Central memory CD8-positive, alpha-beta T cell (primary cell): ENCODE measurements at places on chromosomes 6 and 20.

DNA sequence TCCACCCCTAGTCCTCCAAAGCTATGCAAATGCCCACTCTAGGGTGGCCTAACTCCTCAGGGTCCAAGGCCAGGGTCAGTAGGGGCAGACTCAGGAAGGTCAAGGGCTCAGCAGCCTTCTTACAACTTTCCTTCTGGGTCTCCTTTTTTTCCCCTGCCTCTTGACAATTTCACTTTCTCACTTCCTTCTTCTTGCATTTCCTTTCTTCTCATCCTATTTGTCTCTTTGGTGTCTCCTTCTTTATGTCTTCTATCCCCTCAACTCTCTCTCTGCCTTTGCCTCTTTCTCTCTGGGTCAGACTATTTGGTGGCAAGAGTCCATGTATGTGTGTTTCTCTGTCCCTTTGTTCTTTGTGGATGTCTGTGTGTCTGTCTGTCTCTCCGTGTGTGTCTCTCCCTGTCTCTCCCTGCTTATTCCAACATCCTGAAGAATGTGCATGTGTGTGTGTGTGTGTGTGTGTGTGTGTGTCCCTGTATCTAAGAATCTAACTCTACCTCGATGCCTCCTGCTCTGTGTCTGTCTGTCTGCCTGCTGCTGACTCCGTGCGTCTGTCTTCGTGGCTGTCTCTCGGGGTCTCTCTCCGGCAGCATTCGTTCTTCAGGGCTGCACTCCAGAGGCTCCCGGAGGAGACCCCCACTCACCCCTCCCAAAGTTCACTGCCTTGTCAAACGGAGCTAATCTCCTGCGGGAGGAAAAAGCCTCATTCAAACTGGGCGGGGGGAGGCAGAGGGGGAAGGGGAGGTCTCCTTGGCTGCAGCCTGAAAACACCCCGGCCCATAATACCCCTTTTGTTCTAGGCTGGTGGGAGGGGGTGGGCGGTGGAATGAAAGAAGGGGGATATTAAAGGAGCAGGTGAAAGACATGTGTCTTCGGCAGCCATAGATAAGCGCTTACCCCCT, 51.7 kb upstream of the FOXP4 start:
- H3K27me3 ChIP-seq, result peaks cover 34% of the 10 kb centered on the region
- DNase-seq, result no peak
- no peaks in the 10 kb centered on the region for H3K36me3 ChIP-seq

DNA sequence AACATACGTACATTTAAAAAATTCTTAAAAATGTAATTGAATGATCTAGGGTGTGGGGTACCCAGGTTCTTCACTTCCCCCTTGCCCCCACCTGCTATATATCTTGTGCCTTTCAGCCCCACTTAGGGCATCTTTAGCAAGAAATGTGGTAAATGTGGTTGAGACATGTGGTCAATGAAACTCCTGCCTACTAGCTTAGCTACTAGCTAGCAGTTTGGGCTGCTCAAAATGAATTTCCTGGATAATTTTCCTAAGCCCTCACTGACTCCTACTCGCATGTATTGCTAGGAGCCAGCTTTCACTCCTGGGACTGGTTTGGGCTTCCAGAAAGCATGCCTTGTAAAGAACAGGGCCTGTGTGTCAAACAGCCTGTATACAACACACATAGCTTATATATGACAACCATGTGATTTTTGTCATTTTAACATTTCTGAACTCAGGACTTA, 257.3 kb downstream of the ATXN1 start:
- no peaks in the 10 kb centered on the region for H3K27me3 ChIP-seq
- DNase-seq, result no peak
- H3K27ac ChIP-seq, result peak overlapping the region; percentile 85

DNA sequence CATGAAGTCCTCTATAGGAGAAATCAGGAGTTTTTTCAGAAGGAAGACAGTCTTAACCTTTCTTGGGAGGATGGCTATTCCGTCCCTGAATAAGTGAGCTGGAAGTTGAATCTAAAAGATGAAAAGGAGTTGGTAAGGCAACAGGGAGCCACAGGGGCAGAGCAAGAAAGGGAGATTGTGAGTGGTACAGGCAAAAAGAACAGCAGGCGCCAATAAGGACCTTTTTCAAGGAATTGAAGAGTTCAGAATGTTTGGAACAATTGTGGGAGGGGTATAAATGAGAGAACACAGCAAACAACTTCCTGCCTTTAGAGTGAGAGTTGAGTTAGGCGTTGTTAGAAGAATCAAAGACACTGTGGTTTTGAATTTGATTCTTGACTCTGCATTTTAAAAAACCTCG, 1003.7 kb downstream of the EPHA7 start:
- H3K4me3 ChIP-seq, result no peak overlapping the region
- DNase-seq, result no peak
- no peak overlapping the region for H3K27ac ChIP-seq
- no peaks in the 10 kb centered on the region for H3K36me3 ChIP-seq

DNA sequence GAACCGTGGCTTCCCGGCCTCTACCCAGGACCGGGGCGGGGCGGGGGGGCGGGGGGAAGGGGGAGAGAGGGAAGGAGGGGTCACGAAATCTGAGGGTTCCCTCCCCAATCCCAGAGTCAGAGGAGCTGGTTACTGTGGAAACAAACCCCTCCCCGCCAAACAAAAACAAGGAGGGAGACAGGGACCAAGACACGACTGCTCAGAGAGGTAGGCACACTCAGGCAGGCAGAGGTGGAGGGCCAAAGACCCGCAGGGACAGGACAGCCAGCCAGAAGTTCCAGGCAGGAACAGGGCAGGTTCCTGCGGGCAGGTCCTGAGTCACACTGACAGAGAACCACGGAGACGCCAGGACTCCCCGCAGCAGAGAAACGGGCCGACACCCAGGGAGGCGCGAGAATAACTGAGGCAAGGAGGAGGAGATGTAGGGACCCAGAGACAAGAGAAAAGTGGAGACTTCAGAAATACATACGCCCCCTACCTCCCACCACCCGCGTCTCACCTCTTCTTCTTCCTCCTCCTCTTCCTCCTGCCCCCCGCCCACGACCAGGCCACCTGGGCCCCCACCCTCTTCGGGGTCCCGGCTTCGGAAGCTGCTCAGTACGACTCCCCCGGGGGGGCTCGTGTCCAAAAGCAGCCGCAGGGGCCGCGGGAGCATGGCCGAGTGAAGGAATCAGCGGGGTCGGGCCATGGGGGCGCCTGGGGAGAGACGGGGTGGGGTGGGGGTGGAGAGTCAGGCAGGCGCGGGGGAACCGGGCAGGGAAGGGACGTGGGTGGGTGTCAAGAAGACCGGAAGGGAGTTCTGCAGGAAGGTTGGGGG, 578 bp downstream of the RGL2 start:
- peak overlapping the region; percentile 98 for H3K27ac ChIP-seq
- H3K27me3 ChIP-seq, result no peaks in the 10 kb centered on the region
- peaks cover 52% of the 10 kb centered on the region for H3K36me3 ChIP-seq
- H3K4me1 ChIP-seq, result peaks cover 47% of the 10 kb centered on the region

DNA sequence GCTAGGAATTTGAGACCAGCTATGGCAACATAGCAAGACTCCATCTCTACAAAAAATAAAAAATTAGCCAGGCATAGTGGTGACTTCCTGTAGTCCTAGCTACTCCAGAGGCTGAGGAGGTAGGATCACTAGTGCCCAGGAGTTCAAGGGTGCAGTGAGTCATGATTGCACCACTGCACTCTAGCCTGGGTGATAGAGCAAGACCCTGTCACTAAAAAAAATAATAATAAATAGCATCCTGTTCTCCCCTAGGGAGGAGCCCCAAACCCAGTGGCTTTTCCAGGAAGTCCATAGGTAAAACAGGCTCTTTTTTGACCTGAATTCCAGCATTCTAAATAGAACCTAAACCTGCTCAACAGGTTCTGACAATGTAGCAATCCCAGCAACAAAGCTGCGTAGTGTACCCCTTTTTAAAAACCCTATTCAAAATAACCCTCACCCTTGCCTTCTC, 192.0 kb downstream of the ALDH8A1 start:
- no peak overlapping the region for H3K27ac ChIP-seq
- no peaks in the 10 kb centered on the region for H3K4me1 ChIP-seq
- no peaks in the 10 kb centered on the region for H3K36me3 ChIP-seq
- H3K27me3 ChIP-seq, result peaks cover 24% of the 10 kb centered on the region

DNA sequence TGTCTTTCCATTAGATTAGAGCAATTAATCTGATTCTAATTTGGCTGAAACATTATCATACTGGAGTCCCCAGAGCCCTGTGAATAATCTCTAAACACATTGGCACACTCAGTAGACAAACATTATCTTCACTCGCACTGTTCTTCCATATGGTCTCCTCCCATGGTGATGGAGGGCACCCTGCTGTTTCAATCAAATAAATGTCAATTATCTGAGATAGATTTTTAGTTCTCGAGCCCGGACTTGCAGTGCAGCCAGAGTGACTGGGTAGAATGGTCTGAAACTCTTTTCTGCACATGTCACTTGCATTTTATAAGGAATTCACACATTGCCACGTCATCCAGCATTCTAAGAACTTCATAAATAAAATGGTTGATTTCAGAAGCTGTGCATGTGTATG, 90.6 kb upstream of the MAP3K7 start:
- H3K36me3 ChIP-seq, result no peaks in the 10 kb centered on the region
- no peak overlapping the region for H3K27ac ChIP-seq

DNA sequence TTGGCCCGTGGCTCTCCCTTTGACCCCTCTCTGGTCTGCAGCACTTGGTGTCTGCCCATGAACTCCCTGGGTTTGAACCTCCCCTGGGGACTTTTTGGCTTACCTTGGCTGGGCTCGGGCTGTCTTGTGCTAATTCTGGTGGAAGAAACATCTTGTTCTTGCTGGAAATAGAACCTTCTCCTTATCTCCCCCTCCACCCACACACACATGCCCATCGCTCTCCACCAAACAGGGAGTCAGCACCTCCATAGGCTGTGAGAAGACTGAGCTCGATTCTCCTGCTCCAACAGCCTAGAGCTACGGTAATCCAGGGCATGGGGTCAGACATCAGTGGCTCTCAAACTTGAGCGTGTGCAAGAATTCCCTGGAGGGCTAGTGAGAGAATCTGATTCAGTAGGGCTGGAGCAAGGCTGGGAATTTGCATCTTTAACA, 114.4 kb upstream of the SLC22A23 start:
- peaks cover 1% of the 10 kb centered on the region for H3K36me3 ChIP-seq
- no peak for DNase-seq
- no peak overlapping the region for H3K27ac ChIP-seq
- H3K4me1 ChIP-seq, result no peaks in the 10 kb centered on the region
- peaks cover 30% of the 10 kb centered on the region for H3K27me3 ChIP-seq

- H3K4me1 ChIP-seq, result no peaks in the 10 kb centered on the region
- H3K4me3 ChIP-seq, result no peak overlapping the region
- no peak overlapping the region for H3K27ac ChIP-seq
- DNase-seq, result no peak
Observed at GRCh38 chr20:26218301-26218700, 521.6 kb upstream of the ZNF337 start.

DNA sequence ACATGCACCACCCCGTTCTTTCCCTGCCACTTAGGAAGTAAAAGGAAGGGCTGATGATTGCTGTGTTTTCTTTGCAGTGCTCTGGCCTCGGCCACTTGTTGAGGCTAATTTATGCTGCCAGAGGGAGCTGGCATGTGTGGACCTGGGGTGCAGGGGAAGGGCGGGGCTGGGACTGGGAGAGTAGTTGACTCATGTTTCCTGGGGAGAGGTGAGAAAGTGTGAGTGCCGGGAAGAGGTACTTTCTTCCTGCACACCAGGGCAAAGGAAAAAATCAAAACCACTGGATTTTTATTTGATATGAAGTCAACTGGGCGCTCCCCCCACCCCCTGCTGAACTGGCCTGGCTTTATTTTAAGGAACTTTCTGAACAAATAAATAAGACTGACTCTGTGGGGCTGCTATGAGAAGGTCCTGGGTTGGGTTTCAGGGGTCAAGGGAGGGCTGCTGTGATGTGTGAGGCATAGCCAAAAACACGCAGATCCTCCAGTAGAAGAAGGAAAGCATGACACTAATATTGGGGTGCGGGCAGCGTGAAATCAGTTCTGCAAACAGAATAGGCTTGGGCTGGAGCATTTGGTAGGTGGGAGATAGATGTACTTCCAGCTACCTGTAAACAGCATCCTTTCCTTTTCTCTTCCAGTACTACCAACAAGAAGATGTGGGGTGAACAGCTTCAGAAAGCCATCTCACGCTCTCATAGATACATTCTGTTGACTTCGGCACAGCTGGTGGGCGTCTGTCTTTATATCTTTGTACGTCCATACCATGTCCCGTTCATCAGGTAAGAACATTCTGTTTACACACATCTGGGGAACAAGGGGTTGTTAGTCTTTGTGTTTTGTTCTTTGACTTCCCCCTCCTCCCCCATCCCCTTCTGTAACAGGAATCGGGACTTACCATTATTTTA, 87.5 kb downstream of the SYNJ2 start:
- peaks cover 17% of the 10 kb centered on the region for H3K4me1 ChIP-seq
- no peaks in the 10 kb centered on the region for H3K27me3 ChIP-seq
- DNase-seq, result no peak

DNA sequence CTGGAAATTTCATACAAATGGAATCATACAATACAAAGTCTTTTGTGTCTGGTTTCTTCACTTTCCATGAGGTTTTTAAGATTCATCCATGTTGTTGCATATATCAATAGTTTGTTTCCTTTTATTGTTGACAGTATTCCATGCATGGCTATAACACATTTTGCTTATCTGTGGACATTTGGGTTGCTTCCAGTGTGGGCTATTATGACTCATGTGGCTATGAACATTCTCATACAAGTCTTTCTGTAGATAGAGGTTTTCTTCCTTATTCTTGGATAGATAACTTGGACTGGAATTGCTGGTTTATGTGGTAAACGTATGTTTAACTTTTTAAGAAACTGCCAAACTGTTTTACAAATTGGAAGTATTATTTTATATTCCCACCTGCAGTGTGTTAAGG, 30.0 kb upstream of the KIF6 start:
- H3K36me3 ChIP-seq, result no peaks in the 10 kb centered on the region
- no peak for DNase-seq
- peaks cover 14% of the 10 kb centered on the region for H3K27me3 ChIP-seq
- no peaks in the 10 kb centered on the region for H3K4me1 ChIP-seq
- H3K4me3 ChIP-seq, result no peak overlapping the region
- no peak overlapping the region for H3K27ac ChIP-seq

- H3K36me3 ChIP-seq, result peaks cover 11% of the 10 kb centered on the region
- H3K4me3 ChIP-seq, result no peak overlapping the region
- H3K4me1 ChIP-seq, result peaks cover 9% of the 10 kb centered on the region
- DNase-seq, result no peak
- H3K27ac ChIP-seq, result no peak overlapping the region
- peaks cover 12% of the 10 kb centered on the region for H3K27me3 ChIP-seq
Observed at GRCh38 chr20:644692-645317, 8.2 kb downstream of the SRXN1 start.

GRCh38 chr6:162123797-162124196, 603.8 kb downstream of the PRKN start:
- no peaks in the 10 kb centered on the region for H3K36me3 ChIP-seq
- DNase-seq, result no peak
- H3K4me3 ChIP-seq, result no peak overlapping the region

DNA sequence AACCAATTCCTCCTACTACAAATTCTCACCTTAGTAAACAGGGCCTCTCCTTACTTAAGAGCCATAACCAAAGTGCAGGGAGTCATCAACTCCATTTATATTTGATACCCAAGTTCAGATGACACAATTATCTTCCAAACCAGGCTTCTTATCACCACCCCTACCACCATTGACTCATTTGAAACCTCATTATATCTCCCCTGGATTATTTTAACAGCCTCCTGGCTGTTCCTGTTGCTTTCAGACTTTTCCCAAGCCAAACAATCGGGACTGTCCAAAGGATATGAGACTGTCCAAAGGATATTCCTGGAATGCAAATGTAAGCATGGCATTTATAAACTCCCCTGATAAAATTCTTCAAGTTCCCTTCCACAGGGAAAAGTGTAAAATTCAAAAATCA, 394.3 kb downstream of the MAFB start:
- H3K27me3 ChIP-seq, result no peaks in the 10 kb centered on the region
- no peaks in the 10 kb centered on the region for H3K36me3 ChIP-seq
- no peak overlapping the region for H3K4me3 ChIP-seq
- no peak for DNase-seq
